Tibial nerve (tissue), 4 donors: ENCODE measurements at places on chromosomes 13 and 19. TPM values are rescaled to one million over a fixed set of nuclear protein-coding genes. Genes with fewer than 3 reads are reported as not detected.

DMWD gene
- 28.4 TPM for total RNA-seq

MATK gene
- total RNA-seq: 2.9 TPM

DCLK1 gene
- total RNA-seq: 37.4 TPM

DNA sequence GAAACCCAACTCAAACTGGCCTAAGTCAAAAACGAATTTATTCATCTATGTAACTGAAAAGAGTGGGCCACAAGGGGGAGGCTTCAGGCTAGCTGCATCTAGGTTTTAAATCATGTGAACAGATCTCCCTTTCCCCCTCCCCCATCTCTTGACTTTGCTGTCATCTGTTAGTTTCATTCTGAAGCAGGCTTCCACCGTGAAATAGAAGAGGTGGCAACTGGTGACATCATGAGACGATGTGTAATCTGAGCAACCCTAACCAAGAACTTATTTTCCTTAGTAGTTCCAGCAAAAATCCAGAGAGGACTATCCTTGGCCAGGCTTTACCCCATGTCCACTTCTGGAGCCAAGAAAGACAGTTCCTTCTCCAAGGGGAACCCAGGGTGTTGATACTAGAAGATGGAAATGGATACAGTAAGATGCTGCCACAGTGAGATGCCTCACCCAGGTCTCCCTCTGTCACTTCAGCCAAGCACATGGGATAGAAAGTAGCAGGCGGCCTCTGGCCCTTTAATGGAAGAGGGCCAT lies 9.4 kb downstream of the SAMD4B start:
- DNase-seq: no peak
